ENCODE measurements at places on chromosomes 4 and X.

- DNase-seq: no peak
Measured at GRCh38 chrX:18886344-18887161, 97.4 kb downstream of the PHKA2 start.

DNA sequence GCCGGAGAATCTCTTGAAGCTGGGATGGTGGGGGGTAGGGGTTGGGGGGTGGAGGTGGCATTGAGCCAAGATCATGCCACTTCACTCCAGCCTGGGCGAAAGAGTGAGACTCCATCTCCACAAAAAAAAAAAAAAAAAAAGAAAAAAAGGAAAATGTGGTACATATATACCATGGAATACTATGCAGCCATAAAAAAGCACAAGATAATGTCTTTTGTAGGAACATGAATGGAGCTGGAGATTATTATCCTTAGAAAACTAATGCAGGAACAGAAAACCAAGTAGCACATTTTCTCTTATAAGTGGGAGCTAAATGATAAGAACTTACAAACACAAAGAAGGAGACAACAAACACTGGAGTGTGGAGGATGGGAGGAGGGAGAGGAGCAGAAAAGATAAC, 188.5 kb downstream of the APBB2 start:
- no peak for DNase-seq

GRCh38 chr4:827209-828081, 1.5 kb upstream of the CPLX1 start:
- DNase-seq: no peak

DNA sequence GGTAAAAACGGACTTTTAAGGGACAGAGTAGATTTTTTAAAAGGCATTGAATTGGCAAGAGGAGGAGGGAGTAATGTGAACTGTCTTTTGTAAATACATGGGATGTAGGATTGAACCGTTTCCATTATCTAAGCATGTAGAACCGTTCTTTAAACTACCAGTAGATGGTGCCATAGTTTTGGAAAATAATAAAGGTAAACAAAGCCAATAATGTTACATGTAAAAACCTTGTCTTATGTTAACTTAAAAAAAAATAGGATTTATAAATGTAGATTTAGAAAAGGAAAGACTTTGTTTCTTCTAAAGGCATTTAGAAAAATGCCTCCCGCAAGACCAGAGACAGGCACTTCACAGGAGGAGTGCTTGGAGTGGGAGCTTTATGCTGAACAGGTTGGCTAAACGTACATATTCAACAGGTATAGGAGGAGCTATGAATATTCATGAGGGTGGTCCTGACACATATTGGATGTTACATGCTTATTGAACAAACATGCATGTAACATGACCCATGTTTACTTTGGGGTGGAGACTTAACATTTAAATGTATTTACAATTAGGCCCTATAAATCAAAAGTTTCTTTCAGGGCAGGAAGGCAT, 45.5 kb upstream of the FAM241A start:
- DNase-seq: no peak

GRCh38 chrX:68889249-68889648, 60.4 kb downstream of the EFNB1 start:
- DNase-seq: no peak

GRCh38 chr4:153683763-153684181, 308 bp upstream of the TLR2 start:
- no peak for DNase-seq

- no peak for DNase-seq
Measured at GRCh38 chr4:172974586-172974985, 194.0 kb upstream of the GALNT7 start.

- DNase-seq: no peak
Measured at GRCh38 chr4:81366779-81367178, 104.9 kb downstream of the RASGEF1B start.

GRCh38 chrX:109872021-109872732, 130.7 kb upstream of the TMEM164 start:
- no peak for DNase-seq

- no peak for DNase-seq
Measured at GRCh38 chrX:103831803-103832544, at the start of gene RAB9B. Gene RAB9B, minus strand, starts transcription at chrX:103832257. Its CDS starts 6,473 bp downstream, at chrX:103825784.

GRCh38 chrX:48892896-48893295, 4.7 kb downstream of the TIMM17B start:
- DNase-seq: no peak

- no peak for DNase-seq
Measured at GRCh38 chrX:40755291-40756249, 20.2 kb upstream of the MED14 start.

- DNase-seq: no peak
Measured at GRCh38 chrX:105063743-105064142, 156.8 kb downstream of the TEX13A start.

DNA sequence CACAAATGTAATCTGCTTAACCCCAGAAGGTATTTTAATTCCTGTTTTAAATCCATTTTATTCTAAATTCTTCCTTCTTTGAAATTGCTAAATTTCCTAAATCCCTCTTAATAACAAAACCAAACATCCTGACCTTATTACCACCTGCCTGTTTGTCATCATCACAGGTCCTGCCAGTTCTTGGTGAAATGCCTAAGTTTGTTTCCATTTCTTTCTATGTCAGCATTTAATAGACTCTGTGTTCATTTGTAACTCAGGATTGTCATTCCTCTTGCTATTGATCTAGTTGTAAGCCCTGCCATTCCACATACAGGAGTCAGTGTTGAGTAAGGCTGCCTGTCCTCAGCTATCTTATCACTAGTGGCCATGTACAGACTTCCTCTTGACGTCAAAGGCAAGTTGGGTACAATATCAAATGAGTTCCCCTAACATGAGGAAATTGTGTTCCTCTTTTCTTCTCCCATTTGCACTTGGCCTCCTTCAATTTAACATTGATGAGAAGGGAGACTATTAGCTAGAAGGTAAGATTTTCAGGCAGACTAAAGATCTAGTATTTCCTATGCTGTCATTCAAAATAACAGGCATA, 440.1 kb downstream of the AFF2 start:
- DNase-seq: no peak

DNA sequence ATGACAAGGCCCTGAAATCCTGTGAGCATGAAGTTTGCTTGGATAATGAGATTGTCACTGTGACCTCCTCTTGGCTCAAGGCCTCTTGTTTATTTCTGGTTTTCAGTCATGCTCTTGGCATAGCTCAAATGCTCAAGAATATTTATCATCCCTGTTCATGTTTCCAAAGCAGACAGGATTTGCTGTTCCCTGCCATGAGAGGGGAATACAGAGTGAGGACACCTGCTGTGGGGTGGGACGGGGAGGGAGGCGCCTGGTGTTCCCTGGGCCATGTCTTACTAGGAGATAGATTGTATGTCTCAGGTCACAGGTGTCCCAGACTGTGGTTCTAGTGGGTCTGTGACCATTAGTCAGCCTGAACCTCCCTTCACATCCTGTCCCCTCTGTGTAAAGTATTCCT, 34.9 kb upstream of the SH3RF1 start:
- no peak for DNase-seq

GRCh38 chr4:120238277-120238973, 171.8 kb upstream of the MAD2L1 start:
- no peak for DNase-seq

DNA sequence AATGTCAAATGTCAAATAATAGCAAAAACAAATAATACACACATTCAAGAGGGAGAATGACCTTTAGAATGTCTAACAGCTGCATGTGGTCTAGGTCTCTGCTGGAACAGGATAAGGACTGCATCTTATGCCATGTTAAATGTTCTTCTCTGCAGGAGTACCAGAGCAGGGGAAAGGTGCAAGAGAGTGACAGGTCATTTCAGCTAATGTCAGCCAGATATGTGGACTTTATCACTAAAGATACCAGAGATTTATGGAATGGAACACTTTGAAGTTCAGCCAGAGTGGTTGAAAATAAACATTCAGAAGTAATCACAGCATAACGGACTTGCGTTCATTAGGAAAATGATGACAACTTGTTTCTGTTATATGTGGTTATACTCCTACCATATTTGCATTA, 24.3 kb downstream of the GRID2 start:
- DNase-seq: no peak

DNA sequence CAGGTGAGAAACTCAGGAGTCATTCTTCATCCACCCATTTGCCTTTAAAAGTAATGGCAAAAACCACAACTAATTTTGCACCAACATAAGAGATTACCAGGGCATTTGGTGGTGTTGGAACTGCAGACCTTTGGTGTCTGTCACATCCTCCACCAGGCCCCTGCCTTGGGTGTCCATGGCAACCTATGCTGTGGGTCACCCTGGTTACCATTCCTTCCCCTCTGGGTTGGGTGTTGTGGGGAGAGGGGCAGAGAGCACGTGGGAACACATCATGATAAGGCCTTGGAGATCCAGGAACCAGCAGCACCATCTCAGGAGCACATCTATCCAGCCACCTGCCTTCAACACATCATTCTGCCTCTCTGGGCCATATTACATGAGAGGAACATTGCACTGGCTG, 77.3 kb downstream of the CHRNA9 start:
- DNase-seq: no peak

DNA sequence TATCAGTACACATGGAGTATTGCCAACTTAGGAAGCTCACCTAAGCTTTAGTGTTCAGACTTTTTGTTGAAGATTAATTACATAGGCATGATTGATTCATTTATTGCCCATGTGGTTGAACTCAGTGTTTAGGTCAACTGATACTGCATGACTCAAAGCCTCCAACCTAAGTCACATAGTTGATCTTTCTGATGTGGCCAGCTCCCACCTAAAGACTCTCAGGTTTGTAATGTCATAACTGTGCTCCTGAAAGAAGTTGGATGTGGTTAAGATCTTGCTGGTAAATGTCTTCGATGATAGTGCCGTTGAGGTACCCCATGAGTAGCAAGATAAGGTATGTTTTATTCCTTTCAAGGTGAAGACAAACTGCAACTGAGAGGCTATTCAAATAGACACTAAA, 192.5 kb downstream of the EDA start:
- no peak for DNase-seq

- no peak for DNase-seq
Measured at GRCh38 chr4:62087706-62088105, 887.6 kb downstream of the ADGRL3 start.

DNA sequence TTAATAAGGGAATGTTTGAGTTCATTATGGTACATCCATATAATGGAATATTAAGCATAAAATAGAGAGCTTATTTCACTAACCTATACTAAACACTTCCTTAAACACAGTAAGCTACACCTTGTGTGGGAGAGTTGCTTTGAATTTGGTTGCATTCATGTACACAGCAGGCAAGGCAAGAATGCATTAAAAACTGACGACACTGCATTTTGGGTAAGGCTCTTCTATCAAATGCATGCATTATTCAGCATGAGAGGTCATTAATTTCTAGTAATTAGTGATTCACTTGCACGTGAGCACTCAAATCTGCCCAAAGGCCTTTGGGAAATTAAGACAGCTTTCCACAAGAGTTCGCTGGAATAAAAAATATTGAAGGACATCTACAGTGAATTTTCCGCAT, 8.8 kb upstream of the C1GALT1C1 start:
- no peak for DNase-seq

GRCh38 chr4:147785129-147785528, 53.2 kb downstream of the ARHGAP10 start:
- no peak for DNase-seq

GRCh38 chr4:33966808-33967207, 2277.5 kb downstream of the ARAP2 start:
- no peak for DNase-seq

- no peak for DNase-seq
Measured at GRCh38 chrX:100995469-100995868, 26.0 kb downstream of the ARL13A start.

- DNase-seq: no peak
Measured at GRCh38 chr4:21184788-21185187, 484.5 kb downstream of the PACRGL start.

DNA sequence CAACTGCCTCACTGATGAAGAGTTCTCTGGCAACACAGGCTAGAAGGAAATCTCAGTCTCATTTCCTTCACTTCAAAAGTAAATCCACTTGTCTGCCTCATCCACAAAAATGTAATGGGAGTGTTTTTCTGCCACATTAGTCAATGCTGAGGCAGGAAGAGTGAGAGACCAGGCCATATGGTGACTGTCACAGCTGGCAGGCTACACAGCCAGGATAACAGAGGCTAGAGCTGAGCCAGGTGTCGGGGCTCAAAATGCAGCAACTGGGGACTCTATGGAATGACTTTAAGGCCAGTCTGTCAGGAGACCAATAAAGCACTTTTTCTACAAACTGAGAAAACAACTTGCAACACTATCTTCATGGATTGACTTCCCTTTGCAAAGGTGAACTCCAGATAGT, 204.2 kb downstream of the GPC3 start:
- DNase-seq: no peak

- DNase-seq: no peak
Measured at GRCh38 chr4:98470831-98471230, 187.6 kb downstream of the TSPAN5 start.

DNA sequence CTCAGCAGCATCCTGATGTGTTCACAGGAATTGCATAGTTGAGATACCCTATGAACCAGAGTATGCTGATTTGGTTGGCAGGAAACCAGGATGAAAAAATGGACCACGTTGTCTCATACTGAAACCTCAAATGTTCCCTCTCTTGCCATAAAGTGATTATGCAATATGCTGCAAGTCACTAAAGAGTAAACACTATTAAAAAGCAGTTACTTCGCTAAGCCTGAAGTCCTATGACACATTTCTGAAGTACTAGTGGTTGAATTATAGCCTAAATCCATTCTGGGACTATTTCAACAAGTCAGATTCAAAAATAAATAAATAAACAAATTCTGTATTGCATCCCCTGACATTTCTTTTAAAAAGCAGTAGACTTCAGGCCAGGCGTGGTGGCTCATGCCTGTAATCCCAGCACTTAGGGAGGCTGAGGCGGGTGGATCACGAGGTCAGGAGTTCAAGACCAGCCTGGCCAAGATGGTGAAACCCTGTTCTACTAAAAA, 106.0 kb upstream of the NAP1L5 start:
- no peak for DNase-seq

- DNase-seq: no peak
Measured at GRCh38 chr4:22556495-22556894, 40.6 kb upstream of the ADGRA3 start.

GRCh38 chr4:155060419-155060818, 148.0 kb upstream of the NPY2R start:
- DNase-seq: no peak

DNA sequence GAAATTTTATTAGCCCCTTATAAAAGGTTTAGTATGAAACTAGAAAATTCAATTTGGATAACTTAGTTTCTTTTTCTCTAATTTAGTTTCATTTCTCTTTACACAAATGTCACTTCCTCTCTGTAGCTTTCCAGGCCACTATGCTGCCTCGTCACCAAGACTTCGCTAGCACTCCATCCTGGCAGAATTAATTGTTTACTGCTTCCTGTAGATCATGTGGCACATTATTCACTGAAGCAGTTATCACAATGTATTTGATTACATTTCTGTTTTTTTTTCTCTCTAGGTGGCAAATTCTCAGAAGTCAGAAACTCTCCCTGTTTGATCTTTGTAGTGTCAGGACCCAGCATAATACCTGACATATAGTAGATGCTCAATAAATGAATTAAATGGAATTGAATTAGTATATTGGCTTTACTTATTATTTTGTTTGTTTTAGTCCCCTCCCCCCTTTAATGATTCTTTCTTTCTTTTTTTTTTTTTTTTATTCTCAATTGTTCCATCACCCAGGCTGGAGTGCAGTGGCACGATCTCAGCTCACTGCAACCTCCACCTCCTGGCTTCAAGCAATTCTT, 9.3 kb upstream of the SAT1 start:
- DNase-seq: peak; percentile 32

- DNase-seq: no peak
Measured at GRCh38 chrX:11585174-11585573, 80.5 kb downstream of the ARHGAP6 start.

- DNase-seq: no peak
Measured at GRCh38 chr4:77849278-77849965, 13.2 kb upstream of the MRPL1 start.
